ENCODE measurements at places on chromosomes 1 and 21.

GRCh38 chr1:170321113-170321512 is 175.4 kb downstream of the NTMT2 start:
- no peak for DNase-seq

DNA sequence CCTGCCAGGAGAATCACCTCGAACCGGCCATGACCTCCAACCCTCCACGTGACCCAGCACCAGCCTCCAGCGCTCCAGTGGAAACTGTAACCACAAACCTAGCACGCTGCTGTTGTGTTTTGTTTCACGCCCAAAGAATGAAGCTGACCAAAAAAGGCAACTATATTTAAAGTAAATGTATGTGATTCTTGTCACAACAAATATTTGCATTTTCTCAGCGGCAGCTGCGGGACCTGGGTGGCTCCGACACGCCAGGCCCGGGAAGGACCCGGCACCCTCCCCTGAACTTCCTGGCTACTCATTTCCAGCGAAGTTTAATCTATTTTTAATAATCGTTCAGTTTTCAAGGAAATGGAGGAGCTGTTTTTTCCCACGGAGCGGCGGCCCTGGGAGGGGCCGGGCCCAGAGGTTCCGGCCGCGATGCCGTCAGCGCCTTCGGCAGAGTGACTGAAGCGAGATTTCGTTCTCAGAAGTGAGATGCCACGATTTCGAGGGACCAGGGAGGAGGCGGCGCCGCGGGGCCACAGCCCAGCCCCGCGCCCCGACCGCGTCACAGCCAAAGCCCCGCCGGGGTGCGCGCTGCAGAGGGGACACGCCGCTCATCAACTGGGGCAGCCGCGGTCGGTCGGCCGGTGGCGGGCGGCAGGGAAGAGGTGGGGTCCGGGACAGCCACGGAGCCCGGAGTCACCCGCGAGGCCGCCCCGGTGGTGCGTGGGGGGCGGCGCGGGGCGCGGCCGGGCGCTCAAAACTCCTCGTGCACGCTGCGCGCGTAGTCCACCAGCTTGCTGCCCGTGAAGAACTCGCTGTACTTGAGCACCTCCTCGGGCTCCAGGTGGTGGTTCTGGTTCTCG is 3.0 kb upstream of the TNFRSF4 start:
- DNase-seq, result no peak

GRCh38 chr1:75203415-75204277 is 69.5 kb downstream of the LHX8 start:
- no peak for DNase-seq

DNA sequence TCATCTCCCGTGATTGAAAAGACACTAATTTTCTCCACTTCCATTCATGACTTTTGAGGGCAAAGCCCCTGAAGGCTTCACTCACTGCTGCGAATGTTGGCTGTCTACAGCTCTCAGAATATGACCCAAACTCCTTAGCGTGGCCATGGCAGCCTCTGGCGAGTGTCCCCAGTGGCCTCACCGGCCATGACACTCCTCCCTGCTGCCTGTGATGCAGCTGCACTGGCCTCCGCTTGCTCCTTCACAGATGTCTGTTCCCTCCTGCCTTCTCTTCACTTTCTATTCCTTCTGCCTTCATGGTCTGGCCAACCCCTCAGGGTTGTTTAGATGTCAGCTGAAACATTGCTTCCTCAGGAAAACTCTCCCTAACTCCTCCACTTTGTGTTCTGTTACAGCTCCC is 30.8 kb upstream of the PTPRF start:
- DNase-seq, result no peak

DNA sequence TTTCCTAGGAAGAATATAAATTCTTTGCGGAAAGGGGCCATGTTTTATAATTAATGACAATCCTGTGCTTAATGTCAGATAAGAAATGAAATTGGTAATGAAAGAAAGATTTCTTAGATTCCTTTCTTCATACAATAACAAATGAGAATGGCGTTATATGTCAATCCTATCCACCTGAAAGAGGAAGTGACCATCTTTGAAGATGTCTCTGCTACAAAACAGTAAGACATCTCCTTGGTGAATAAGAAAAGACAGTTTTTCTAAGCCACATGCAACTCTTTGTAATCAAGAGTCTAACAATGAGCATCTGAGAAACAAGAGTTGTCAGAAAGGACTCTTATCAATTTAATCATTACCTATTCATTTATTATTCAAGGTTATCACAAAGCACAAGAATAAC is 286.0 kb downstream of the VAV3 start:
- no peak for DNase-seq

DNA sequence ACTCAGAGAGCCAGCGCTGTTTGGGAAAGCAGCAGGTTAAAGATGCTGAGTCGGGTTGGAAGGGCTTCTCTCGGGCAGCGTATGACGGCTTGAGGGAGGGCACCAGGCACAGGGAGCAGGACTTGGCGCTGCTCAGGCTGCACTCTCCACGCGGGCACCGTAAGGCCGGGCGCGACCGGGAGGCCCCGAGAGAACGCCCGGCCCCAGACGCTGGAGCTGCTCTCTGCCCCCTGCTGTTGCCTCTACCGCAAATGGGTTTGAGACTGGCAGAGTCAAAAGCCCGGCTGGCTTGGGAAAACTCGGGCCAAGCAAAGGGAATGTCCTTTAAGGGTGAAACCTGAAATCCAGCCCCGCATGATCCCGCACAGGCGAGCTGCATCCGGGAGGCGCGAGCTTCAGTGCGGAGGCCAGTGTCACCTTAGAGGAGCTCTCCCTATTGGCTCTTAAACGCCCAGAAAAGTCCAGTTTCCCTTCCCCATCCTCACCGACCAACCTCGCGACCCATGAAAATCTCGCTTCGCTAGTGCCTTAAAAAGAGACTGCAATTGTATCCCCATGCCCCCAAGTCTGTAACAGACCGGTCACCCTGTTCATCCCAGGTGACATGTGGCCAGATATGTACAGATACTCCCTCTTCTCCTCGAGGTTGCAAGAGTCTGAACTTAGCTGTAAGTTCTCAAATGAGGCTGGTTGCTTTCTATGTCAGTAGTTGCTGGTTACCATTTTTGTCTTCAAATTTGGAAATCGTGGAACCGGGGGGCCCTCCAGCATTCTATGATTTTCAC is 1.1 kb downstream of the PRRX1 start:
- no peak for DNase-seq

DNA sequence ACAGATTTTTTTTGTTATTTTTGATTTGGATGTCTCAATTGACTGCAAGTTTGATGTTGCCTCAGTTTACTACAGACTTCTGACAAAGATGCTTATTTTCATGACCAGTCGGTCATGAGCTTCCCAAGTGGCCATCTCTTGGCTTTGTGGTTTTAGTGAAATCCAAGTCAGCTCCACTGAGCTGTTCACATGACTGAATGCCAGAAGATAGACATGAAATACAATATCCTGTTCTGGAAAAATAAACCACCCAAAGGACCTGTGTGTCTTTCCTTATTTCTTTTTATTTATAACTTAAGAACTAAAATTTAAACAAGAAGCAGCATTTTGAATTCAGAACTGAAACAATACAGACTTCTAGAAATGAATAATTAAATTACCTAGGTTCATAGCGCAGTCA is 89.3 kb downstream of the HMCN1 start:
- DNase-seq, result no peak

GRCh38 chr1:203172184-203173010 is 3.2 kb downstream of the MYBPH start:
- peak; percentile 12 for DNase-seq

DNA sequence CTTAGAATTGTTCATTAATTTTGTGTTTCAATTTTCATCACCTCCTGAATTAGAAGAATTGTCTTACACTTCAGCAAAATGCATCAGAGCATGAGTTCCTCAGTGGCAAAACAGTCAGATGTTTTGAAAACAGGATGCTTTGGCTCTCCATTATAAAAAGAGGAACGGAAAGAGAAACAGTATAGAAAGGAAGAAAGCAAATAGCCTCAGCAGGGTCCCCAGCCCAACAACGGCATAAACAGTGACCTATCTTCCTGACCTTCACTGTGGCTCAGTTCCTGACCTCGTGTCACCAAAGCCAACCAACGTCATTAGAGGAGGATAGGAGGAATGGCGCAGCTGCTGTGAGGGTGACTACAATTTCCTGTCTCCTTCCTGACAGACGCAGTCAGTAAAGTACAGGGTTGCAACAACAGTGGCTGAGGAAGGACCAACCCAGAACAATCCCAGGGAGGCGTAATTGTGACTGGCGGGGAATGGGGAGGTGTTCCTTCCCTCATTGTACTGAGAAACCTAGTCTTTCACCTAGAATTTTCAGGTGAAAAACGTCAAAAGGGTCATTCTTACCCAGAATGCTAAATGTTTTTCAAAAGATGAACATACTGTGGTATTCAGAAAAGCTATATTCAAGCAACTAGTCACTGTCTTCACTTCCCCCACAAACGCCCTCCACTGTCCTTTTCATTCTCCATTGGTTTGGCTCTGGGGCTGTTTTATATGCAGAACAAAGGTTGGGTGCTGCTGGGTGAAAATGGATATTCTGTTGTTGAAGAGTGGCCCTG is 197.9 kb upstream of the SGIP1 start:
- DNase-seq, result peak; percentile 93

- DNase-seq, result no peak
Observed at GRCh38 chr1:220487297-220487820, 40.6 kb upstream of the MARK1 start.

- DNase-seq, result no peak
Observed at GRCh38 chr1:89894210-89895201, 73.7 kb downstream of the LRRC8D start.

GRCh38 chr1:101410048-101410878 is 173.4 kb downstream of the S1PR1 start:
- DNase-seq, result no peak

DNA sequence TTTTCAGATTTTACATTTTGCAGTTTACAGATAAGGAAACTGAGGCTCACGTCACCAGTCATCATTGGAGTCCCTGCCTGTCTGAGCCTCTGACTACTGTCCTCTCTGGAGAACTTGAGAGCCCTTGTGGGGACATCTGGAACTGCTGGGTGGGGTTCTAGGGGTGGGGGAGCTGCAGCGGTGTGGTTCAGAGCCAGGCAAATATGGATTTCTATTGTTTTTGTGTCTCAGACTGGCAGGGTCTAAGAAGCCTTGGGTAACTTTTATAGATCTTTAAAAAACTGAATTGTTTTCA is 46.9 kb downstream of the IER5 start:
- peak; percentile 34 for DNase-seq

DNA sequence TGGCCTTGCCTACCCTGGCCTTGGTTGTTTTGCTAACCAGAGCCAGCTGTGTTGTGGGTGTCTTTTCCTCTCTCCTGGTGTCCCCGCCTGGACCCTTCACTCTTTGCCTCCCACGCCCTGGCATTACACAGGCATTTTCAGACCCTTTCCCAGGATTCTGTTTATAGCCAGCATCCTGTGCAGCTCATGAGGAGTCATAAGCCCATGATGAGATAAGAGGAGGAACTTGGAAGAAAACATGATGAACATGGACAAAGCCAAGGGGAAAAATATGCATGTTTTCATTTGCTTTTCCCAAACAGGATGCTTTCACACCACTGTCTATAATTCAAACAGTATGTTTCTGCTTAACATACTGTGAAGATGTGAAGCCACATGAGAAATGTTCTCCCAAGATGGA is 18.7 kb upstream of the WARS2 start:
- DNase-seq, result no peak

- DNase-seq, result no peak
Observed at GRCh38 chr1:47835409-47835808, 161.8 kb downstream of the TRABD2B start.

GRCh38 chr1:204894031-204894430 is 23.4 kb downstream of the NFASC start:
- no peak for DNase-seq
